Activated CD8-positive, alpha-beta memory T cell treated with anti-CD3 and anti-CD28 coated beads, Interleukin-2, amount 10 ng/mL, durations not matched to agents 7 days and 5 days (primary cell): ENCODE measurements at places on chromosomes 2 and 18.

GRCh38 chr2:174383796-174384195 lies 11.7 kb upstream of the SCRN3 start:
- DNase-seq, result no peak

DNA sequence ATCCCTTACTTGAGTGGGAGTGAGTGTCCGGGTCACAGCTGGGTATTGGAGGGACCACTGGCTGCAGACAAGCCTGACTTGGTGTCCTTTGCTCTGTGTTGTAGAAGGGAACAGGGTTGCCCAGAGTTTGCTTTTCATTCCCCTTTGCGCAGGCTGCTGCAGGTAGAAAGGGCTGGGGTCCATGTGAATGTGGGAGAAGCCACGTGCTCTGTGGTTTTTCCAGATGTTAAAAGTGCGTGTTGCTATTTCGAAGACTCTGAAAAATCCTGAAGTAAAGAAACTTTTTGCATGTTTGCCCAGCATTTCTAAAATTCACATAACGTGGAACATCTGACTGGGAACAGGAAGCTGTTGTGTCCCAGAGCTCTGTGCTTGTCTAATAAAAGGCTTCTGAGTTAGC lies 28.8 kb downstream of the GLI2 start:
- DNase-seq, result no peak

DNA sequence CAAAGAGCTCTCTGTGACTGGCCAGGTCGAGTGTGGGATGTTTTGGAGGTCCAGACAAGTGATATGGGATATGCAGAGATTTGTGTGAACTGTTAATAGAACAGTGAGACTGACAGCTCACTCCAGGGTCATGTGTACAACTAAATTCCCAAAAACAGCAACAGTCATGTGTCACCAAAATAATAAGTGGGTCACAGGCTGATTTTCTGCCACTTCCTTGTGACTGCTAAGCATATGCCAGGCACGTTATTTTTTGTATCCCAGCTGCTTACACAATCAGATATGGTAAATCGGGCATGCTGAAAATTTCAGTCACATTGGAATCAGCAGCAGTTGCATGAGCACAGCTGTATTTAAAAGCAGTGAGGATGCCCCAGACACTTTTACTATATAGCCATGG lies 198.7 kb downstream of the PTGR3 start:
- DNase-seq, result no peak

DNA sequence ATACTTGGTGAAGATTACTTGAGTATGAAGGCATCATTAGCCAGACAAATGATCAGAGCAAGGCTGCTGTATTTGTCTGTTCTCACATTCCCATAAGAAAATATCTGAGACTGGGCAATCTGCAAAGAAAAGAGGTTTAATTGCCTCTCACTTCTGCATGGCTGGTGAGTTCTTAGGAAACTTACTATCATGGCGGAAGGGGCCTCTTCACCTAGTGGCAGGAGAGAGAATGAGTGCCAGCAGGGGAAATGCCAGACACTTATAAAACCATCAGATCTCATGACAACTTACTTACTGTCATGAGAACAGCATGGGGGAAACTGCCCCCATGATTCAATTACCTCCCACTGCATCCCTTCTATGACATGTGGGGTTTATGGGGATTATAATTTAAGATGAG lies 452.3 kb downstream of the GALR1 start:
- no peak for DNase-seq

GRCh38 chr2:207040696-207041095 lies 101.4 kb downstream of the CPO start:
- no peak for DNase-seq

GRCh38 chr18:31364190-31364589 lies 12.4 kb upstream of the DSG4 start:
- DNase-seq, result no peak

DNA sequence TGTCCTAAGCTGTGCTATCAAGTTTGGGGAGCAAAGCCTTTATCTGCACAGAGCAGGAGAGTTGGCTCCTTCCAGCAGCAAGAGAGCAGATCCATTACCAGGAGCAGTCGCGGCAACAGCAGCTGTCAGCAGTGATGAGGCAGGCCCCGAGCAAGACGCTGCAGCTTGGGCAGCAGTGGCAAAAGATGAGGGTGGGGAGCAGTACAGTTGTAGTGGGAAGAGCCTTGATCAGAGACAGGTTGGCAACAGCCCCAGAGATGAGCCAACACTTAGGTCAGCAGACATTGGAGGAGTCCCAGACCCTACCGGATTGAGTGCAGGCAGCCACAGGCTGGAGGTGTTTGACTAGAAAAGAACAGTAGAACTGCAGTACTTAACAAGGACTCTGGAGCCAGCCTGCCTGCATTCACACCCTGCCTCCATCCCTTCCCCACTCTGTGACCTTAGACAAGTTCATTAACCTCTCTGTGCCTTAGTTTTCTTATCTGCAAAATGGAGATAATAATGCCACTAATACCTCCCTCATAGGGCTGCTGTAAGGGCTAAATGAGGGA lies 117.1 kb upstream of the SERTAD2 start:
- no peak for DNase-seq

DNA sequence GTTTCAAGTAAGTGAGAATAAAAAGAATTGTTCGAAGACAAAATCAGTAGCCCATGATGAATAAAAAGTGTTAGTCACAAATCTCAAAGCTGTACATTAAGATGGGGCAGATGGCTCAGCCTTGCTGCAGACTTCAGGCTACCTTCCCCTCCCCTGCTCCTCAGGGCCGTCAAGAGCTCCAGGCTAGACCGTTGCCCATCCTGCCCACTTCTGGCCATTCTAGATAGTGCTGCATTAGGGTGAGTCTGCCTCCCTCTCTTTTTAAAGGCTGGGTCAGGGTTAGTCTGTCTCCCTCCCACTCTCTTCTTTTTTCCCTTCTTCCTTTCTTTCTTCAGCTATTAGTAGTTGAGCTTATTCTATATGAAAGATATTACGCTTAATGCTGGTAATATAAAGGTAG lies 86.0 kb downstream of the MAPRE2 start:
- DNase-seq, result no peak

GRCh38 chr18:57780706-57781347 lies 22.3 kb downstream of the ATP8B1 start:
- no peak for DNase-seq

GRCh38 chr2:239000500-239001073 lies 152.7 kb downstream of the TWIST2 start:
- DNase-seq, result no peak

GRCh38 chr18:24214913-24215312 lies 76.1 kb downstream of the CABYR start:
- DNase-seq, result no peak

DNA sequence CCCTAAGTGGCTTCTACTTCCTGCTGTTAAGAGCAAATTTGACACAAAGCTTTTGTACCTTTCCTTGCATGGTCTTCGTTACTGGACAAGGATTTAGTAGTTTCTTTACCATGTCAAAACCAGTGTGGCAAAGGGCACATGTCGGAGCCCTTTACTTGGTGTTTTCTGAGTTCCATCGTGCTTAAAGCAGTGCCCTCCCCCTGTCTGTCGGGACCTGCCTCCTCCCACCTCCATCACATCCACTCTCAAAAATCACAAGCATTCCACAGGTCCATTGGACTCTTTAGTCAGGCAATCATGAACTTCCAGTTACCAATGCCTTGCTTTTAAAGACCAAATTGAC lies 763 bp downstream of the CCDC141 start:
- no peak for DNase-seq

DNA sequence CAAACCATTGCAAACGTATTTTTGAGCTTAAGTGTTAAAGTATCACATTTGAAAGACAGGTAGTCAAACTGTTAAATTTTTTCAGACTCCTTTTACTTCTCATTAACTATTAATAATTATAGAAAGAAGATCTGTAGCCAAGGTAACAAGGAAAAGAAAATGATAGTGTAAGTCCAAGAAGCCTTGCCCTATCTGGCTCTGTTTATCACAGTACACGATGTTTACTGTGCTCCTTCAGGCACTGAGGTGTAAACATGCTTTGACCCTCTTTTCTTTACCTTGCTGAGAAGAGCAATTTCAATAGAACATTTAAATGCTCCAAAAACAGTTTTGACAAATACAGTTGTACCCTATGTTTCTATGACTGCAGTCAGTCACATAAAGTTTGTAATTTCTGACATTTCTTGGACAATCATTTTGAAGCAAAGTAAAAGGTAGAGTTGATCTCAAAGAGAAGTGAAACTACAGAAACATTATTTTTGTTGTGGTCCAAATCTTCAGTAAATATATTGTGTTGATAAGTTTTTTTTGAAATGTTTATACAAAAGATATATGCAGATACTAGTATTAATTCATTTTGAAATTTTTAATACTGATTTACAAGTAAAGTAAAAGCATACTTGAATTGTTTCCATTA lies 152.6 kb upstream of the KYNU start:
- no peak for DNase-seq

GRCh38 chr2:121489911-121490583 lies 40.6 kb upstream of the RNU4ATAC start:
- DNase-seq, result no peak

GRCh38 chr2:28747714-28748113 lies 3.9 kb upstream of the PPP1CB start:
- no peak for DNase-seq

DNA sequence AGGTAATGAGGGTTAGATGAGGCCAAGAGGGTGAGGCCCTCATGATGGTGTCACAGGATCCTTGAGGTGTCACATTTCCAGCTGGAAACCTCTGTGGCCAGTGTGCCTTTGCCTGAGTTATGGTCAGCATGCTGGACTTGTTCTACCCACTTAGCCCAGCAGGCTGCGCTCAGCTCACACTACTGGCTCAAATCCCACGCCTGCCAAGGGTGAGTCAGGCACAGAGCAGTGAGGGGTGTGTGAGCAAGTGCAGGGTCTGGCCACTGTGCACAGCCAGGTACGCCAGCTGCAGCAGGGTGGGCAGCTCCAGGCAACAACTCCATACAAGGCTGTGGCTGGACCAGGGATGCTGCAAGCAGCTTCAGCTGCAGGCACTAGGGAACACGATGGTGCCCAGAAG lies 616.6 kb upstream of the FSHR start:
- no peak for DNase-seq

- DNase-seq, result no peak
These were observed 250.8 kb downstream of the EN1 start for GRCh38 chr2:118596620-118597019.

- DNase-seq, result peak; percentile 82
These were observed 159.9 kb downstream of the CTIF start for GRCh38 chr18:48698707-48699106.

DNA sequence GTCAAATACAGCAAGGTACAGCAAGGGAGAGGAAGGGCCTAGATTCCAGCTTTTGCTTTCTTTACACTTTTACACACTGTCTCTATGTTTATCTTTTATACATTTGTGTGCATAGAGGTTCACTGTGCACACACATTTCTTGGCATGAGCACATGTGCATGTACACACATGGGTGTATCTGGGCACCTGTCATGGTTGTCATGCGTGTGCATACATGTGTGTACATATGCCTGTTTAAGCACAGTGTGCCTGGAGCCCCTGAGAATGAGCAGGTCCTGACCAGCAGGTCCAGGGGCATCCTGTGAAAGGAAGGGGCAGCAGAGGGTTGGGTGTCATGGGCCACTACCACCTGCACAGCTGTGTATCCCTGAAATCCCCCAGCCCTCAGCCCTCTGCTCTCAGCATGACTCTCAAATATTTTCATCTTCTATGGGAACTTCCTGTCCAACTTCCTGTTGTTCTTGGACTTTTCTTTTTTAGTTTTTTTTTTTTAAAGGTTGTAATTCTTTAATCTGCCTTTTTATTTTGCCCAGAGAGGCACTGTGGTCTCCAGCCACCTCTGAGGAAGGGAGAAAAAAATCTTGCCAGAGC lies 97.0 kb upstream of the EPAS1 start:
- no peak for DNase-seq

GRCh38 chr18:67001052-67001451 lies 397.2 kb upstream of the CDH19 start:
- DNase-seq, result no peak

DNA sequence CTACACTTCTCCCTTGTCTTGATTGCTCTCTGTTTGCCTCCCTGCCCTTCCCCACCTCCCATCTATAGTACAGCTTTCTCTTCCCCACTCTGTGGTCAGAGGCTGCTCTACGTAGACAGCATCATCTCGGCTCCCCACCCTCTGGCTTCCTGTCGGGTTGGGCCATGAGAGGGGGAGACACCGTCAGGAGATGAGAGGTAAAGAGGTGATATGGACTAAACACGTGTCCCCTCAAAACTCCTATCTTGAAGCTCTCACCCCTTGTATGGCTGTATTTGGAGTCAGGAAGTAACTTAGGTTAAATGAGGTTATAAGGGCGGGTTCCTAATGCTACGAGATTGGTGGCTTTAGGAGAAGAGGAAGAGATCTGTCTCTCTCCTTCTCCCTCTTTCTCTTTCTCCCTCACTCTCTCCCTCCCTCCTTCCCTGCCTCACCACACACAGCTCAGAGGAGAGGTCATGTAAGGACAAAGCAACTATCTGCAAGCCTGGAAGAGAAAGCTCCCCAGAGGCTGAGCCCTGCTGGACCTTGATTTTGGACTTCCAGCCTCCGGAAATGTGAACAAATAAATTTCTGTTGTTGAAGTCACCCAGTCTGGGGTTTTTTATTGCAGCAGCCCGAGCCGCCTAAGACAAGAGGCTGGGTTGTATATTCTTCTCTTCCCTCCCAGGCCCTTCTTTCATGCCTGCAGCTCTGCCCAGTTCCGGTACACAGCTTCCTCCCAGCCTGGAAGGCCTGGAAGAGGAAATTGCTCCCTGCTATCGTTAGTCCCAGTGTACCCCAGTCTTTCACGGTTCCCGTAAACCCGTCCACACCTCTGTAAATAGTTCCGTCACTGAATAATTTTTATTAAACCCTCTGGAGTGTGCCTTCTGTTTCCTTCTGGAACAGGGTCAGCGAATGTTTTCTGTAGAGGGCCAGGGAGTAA lies 138.0 kb downstream of the AKAIN1 start:
- DNase-seq, result peak; percentile 50

DNA sequence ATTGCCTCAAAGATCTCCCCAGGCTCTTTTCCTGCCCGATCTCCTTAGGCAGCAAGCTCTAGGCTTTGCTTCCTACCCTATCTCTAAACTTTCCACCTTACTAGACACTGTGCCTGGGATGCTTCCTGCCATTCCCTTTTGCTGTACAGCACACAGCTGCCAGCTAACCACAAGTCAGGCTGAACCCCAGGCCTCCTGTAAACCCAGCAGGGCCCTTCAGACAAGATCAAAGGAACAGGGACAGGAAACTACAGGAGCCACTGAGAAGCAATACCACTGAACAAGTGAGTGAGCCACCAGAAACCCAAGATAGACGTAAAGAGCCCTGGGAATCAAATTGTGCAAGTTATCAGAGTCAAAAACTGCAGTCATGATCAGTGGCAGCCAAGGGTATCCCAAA lies 180.7 kb downstream of the SUCLG1 start:
- DNase-seq, result no peak

GRCh38 chr2:53780056-53780455 lies 6.7 kb downstream of the ASB3 start:
- no peak for DNase-seq

GRCh38 chr2:120626566-120626965 lies 109.1 kb upstream of the GLI2 start:
- no peak for DNase-seq

GRCh38 chr2:76599732-76600368 lies 889.1 kb upstream of the GCFC2 start:
- no peak for DNase-seq
